Retina (tissue), 1 donor: ENCODE measurements at places on chromosomes 4 and X.

GRCh38 chr4:147958057-147958456 lies 226.2 kb downstream of the ARHGAP10 start:
- DNase-seq: no peak

- no peak for DNase-seq
These were observed 53.4 kb upstream of the COL25A1 start for GRCh38 chr4:109355835-109356234.

DNA sequence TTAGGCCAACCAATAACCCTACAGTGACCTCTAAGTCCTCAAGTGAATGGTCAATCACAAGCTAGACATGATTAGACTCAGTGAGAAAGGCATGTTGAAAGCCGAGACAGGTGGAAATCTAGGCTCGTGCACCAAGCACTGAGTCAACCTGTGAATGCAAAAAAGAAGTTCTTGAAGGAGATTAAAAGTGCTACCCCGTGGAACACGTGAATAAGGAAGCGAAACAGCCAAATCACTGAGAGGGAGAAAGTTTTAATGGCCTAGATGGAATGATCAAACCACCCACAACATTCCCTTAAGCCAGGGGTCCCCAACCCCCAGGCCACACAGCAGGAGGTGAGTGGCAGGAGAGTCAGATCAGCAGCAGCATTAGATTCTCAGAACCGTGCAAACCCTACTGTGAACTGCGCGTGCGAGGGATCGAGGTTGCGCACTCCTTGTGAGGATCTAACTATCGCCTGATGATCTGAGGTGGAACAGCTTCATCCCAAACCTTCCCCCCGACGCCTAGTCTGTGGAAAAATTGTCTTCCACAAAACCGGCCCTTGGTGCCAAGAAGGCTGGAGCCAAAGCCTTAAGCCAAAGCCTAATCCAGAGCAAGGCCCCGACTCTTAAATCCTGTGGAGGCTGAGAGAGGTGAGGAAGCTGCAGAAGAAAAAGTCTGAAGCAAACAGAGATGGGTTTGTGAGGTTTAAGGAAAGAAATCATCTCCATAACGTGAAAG lies 19.5 kb upstream of the PDE6B start:
- no peak for DNase-seq

GRCh38 chrX:70336767-70337166 lies 46.9 kb downstream of the KIF4A start:
- no peak for DNase-seq

DNA sequence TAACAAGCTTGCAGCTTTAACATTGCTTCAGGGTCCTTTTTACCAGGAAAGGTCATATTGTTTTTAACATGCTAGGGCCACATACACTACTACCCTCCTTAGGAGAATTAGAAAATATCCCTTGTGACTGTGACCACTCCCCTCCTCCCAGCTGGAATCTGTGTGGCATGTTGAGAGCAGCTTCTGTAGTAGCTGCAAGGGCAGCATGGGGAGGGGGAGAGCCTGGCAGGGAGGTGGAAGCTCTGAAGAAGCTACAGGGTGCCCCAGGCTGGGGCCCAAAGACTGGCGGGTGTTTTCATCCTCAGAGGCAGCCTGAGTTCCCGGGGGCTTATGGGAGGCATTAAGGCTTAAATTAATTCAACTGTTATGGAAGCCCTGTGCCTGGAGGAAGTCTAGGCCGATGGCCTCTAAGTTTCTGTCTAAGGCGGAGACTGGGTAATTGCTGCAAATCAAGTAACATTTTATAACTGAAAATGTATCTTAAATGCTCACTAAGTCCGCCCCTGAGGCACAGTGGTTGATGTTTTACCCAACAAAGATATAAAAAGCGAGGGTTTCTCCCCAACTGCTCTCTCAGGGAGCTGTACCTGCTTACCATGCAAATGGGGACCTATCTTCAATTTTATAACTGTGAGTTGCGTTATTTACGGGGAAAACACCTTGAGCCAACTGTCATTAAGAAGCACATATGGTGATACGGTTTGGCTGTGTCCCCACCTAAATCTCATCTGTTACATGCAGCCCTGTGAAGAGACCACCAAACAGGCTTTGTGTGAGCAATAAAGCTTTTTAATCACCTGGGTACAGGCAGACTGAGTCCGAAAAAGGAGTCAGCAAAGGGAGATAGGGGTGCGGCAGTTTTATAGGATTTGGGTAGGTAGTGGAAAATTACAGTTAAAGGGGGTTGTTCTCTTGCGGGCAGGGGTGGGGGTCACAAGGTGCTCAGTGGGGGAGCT lies 37.4 kb upstream of the STS start:
- DNase-seq: peak; percentile 59

GRCh38 chr4:9916346-9916745 lies 105.0 kb downstream of the SLC2A9 start:
- DNase-seq: no peak

- DNase-seq: no peak
These were observed 866.3 kb upstream of the PCDH7 start for GRCh38 chr4:29853833-29854232.
